ENCODE measurements at places on chromosomes 6 and 20. TPM values are rescaled to one million over a fixed set of nuclear protein-coding genes. Genes with fewer than 3 reads are reported as not detected.

DNA sequence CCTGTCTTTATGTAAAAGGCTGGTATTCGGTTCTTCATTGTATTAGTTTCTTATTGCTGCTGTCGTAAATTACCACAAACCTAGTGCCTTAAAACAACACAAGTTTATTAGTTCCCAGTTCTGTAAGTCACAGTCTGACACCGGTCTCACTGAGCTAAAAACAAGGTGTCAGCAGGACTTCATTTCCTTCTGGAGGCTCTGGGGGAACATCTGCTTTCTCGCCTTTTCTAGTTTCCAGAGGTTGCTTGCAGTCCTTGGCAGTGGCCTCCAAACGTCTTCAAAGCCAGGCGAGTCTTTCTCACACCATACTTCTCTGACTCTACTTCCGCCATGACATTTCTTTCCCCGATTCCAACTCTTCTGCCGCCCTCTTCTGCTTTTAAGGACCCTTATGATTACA, 43.0 kb upstream of the ZFAND3 start:
- no peak for DNase-seq

The ETV7 gene
- total RNA-seq: 2.5 TPM

The PTCRA gene
- 0.37 TPM for total RNA-seq

GRCh38 chr6:39865011-39865888, 69.0 kb downstream of the MOCS1 start:
- DNase-seq: peak; percentile 66

The SYTL3 gene
- total RNA-seq: 4.1 TPM

- no peak for DNase-seq
Observed at GRCh38 chr6:168273441-168274036, 46.0 kb downstream of the DACT2 start.

- DNase-seq: no peak
Observed at GRCh38 chr20:46176739-46177378, 58.7 kb downstream of the CD40 start.

DNA sequence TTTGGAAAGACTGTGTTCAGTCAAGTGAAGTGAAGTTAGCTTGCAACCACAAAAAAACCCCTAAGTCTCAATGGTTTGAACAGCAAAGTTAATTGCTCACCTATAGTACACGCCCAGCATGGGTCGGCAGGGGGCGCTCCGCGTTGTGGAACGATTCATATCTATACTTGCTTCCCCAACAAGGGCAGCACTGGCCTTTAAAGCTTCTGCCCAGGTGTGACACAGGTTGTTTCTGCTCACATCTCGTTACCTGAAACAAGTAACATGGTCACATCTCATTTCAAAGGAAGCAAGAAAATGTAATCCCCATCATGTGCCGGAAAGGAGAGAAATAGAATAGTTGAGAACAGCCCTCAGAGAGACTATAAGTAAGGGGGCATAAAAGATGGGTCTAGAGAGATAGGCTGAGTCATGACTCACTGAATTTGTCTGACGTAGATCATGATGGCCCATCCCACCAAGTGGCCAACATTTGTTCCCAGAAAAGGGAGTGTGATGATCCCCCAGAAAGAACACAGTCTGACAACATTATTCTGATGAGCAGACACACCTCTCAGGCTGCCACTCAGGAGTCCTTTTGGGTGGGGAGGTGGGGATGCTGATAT, 29.0 kb downstream of the HNF4A start:
- DNase-seq: peak; percentile 82

- no peak for DNase-seq
Observed at GRCh38 chr6:98333273-98333672, 501.1 kb upstream of the POU3F2 start.

GRCh38 chr6:14784596-14785492, 461.0 kb upstream of the JARID2 start:
- DNase-seq: no peak

The SMLR1 gene
- 2.8 TPM for total RNA-seq

GRCh38 chr6:165484178-165484889, 174.9 kb upstream of the C6orf118 start:
- no peak for DNase-seq

The B3GAT2 gene
- 0.03 TPM for total RNA-seq

DNA sequence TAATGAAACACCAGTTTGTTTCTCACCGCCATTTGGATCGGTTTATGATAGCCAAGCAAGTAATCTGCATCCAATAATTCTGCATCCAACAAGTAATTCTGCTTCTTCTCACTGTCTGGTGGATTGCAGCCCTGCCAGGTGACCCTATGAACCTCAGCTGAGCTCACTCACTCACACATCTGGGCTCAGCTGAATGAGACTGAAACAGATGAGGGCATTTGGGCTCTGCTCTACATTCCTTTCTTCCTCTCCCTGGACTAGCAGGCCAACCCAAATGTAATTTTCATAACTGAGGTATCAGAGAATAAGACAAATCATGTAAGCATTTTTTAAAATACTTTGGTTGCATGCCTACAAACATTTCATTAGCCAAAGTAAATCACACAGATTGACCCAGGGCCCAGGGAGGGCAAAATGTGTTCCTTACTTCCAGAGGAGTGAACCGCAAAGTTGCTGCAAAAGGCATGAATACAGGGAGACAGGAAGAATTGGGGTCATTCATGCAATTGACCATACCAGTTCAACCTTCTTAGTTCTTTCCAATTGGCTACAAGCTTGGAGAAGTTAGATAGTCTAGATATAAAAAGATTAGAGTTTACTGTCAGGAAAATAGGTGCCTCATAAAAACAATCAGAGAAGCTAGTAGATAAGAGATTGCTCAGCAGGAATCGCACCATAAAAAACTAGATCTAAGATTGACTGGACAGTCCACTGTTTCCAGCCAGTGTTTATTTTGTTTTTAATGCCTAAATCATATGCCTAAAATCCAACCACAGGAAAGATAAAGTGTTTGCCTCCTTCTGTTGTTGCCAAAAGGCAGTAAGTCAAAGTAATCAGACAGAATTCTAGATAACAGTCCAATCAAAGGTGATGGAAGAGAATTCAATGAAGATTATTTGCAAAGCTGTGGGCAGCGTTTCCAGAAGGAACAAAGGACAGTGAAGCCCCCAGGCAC, 43.7 kb downstream of the CBLN4 start:
- DNase-seq: peak; percentile 49

The ACSS1 gene
- 70.8 TPM for total RNA-seq

DNA sequence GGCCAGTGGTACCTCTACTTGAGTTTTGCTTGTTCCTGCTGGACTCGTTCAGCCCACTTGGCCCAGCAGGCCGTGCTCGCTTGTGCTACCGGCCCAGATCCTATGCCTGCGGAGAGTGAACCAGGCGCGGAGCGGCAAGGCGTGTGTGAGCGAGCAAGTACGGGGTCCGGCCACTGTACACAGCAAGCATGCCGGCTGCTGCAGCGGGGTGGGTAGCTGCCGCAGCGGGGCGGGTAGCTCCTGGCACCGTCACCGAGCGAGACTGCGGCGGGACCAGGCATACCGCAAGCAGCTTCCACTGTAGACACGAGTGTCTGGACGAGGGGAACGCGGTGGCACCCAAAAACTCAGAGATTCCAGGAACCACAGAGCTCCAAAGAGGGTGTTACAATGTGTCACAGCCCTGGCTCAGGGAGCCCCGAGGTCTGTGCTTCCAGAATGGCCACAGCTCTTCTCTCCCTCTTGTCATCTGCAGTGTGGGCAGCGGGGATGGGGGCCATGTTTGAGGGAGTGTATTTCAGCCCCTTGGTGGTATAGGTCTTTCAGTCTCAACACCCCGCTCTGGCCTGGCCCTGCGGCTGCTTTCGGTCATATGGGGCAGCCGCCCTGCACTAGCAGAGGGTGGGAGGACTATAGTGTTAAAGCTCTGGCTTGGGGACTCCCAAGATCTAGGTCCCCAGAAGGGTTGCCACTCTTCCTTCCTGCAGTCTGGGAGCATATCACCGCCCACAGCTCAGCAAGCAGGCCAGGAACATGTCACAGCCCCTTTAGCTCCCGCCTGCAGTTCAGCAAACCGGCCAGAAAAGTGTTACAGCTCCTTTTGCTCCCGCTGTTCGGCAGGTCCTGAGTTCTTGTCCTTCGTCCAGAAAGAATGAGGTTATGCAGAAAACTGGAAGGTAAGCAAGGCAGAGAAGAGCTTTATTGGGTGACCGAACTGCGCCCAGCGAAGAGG, 6.1 kb upstream of the RWDD1 start:
- DNase-seq: peak; percentile 14

DNA sequence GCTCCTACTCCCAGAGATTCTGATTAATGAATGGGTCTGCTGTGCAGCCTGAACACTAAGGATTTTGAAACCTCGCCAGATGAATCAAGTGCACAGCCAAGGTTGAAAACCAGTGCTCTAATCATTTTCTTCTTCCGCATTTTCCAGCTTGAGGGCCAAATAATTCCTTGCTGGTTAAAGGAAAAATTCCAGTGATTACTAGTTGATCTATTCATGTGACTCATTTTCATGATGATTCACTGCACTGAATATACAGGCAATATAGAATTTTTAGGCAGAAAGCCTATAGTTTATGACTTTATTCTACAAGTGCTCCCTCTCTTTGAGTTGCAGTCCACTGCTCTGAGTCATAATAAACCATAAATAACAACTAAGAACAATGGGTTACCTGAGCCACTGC, 80.6 kb upstream of the PROKR2 start:
- DNase-seq: no peak

DNA sequence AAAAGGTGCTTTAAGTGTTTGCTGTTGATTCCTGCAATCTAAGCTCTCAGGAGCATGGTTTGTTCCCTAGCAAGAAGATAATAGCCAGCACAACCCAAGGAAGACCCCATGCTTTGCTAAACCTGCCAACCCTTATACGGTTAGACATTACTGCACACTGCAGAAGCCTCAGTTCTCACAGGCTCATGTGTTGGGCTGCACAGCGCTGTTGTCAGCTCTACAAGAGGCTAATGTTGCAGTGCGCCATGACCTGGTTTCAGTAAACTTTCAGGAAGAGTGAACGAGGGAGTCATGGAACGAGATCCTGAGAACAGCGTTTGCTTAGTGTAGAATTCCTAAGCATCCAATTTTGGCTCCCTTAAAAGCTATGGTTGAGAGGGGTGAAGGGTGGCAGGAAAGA, 218.5 kb downstream of the ARHGAP18 start:
- no peak for DNase-seq

DNA sequence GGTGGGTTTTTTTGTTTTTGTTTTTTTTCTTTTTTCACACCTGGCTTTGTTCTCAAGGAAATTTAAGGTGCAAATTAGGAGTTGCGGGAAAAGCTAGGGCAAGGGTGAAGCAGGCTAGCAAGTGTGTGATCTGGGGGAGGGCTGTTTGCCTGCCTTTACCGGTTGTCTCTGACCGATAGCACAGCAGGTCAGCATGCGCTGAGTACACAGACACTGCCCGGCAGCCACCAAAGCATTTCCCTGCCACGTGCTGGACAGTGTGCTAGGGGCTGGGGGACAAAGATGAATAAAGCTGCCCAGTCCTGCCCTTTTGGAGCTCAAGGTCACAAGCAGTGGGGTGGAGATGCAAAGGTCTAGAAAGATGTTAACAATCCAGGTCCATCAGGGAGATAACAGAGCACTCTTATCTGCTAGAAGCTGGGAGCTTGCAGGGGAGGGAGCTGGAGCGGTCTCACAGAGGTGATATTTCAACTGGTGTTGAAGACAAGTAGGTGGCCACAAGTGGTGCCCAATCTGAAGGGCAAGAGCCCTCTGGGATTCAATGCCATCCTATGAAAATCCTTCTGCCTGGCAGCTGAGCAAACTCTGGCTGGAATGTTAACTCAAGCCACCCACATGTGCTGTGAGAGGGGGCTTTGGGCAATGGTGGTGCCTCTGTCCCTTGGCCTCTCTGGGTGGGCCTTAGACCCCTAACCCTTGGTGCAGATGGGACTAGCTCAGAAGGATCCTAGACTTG, 24.5 kb downstream of the TTBK1 start:
- DNase-seq: peak; percentile 81

GRCh38 chr20:20017844-20018185, 653 bp downstream of the NAA20 start:
- DNase-seq: no peak

- DNase-seq: no peak
Observed at GRCh38 chr6:42460883-42461282, 9.2 kb upstream of the TRERF1 start.

The ULBP3 gene
- 2.5 TPM for total RNA-seq

GRCh38 chr6:21325201-21325856, 268.2 kb upstream of the SOX4 start:
- no peak for DNase-seq

DNA sequence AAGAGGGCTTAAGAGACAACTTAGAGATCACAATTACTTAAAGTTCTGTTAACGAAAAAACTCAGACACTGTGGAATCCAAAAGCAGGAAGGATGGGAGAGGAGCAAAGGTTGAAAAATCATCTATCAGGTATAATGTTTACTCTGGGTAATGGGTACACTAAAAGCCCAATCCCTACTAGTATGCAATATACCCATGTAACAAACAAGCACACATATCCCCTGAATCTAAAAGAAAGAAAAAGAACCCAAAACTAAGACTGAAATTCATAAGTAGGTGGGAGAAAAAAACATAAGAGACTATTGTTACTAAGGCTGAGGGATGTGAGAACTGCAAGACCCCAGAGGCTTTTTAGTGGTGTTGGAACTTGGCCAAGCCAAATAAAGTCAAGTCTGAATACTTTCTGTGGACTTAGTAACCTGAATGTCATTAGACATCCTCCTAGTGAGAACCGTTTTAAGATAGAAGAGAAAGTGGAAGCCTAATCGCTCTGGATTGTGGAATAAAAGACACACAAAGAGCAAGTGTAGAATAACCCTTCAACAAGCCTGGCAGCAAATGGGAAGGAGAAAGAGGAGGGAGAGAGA, 189.4 kb upstream of the RNF217 start:
- no peak for DNase-seq

- no peak for DNase-seq
Observed at GRCh38 chr6:33719326-33719987, 8.0 kb upstream of the UQCC2 start.

GRCh38 chr6:149134511-149134933, 183.0 kb upstream of the TAB2 start:
- DNase-seq: no peak

The HMGA1 gene
- total RNA-seq: 88.6 TPM

GRCh38 chr6:53845280-53846195, 50.7 kb downstream of the LRRC1 start:
- DNase-seq: no peak

DNA sequence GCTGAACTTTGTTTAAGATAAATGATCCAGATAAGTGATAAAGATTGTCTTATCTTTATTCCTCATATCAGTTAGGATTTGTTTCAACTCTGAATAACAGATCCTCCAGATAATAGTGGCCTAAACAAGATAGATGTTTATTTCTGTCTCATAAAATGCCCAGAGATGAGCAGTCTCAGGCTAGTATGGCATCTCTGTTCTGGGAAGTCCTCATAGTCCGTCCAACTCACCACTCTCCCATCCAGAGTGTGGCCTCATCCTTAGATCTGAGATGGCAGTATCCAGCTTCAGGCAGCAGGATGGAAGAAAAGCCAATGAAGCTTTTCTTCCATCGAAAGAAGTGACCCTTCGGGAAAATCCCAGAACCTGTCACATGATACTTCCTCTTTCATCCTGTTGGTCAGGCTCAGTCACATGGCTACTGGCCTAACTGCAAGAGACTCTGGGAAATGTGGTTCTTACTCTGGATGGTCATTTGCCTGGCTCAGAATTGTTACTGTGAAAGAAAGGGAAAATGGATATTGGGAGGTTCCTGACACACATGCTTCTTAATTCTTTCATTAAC, 29.4 kb upstream of the TAGAP start:
- peak; percentile 44 for DNase-seq

The GLP1R gene
- 0.06 TPM for total RNA-seq
